Vagina (tissue), 2 donors: ENCODE measurements at places on chromosomes 5 and 9. TPM values are rescaled to one million over a fixed set of nuclear protein-coding genes. Genes with fewer than 3 reads are reported as not detected.

DNA sequence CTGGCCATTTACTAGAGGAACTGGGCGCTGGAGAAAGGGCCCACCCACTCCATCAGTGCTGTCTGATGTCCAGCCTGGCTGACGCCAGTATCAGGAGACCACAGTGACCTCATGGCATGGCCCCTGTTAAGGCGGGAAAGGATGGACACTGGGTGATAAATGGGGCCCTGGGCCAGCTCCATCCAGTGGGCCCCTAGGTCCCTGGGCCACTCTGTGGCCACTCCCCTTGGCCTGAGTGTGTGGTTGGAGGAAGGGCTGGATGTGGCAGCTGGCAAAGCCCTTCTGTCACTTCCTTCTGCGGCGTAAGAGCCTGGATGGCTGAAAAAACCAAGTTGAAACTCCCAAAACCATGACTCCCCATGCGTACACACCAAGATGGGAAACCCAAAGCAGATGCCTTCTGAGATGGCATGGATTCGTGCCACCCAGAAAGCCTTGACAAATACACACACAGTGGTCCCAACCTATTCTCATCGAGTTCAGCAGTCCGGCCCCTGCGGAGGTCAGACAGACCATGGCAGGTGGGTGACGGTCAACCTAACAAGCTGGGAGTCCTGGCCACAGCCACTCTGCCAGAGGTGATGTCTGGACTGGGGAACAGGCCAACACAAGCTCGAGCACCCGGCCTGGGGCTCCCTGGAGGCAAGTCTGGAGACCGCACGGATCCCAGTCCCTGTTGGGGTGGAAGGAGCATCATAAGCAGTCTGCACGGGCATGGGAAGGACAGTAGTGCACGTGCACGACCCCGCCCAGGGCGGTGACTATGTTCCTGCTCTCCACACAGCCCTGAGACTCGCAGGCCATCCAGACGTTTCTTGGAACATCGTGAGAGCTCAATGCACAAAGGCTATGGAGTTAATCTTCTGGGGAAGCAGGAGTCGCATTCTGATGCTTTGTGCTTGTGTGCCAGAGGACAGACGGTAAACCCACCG lies 45.2 kb upstream of the NOTCH1 start:
- no peak for DNase-seq

Gene PCDHAC1
- total RNA-seq: 0.49 TPM

- DNase-seq: no peak
Observed at GRCh38 chr9:86783884-86784283, 163.4 kb downstream of the GAS1 start.

DNA sequence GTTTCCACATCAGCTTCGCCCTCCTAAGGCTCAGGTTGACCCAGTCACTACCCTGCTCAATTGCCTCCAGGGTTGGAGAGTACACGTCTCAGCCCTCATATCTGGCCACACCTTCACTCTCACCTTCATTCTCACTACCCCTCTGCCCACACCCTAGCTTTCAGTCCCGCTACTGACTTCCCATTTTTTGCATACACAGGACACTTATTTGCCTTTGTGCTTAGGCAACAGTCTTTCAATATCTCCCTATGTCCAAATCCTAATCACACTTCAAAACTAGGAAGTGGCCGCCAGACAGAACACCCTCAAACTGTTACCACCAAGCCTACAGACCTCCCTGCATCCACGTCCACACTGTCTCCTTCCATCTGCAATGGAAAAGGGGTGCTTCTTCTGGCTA lies 10.9 kb downstream of the MCTP1 start:
- no peak for DNase-seq

Gene RAI14
- 30.7 TPM for total RNA-seq

Gene AJM1
- 1.2 TPM for total RNA-seq

GRCh38 chr5:5986492-5987178 lies 391.7 kb downstream of the MED10 start:
- DNase-seq: no peak

DNA sequence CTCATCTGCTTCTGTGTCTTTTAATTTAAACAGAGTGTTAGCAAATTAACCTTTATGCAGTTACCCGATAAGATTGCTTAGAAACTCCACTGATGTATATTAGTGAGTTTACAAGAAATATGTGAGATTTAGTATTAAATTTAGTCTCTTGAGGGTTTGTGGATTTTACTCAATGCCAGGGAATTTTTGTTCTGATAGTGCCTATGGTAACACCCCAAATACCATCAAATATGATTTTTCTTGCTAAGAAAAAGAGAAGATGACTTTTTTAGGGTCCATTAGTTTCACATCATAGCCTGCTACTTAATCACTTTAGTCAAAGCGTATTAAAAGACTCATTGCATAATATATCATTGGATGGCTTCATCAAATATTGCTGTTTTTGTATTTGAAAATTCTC lies 224.9 kb downstream of the PCSK5 start:
- no peak for DNase-seq

Gene AIF1L
- 16.2 TPM for total RNA-seq

GRCh38 chr9:81389569-81389993 lies 299.8 kb downstream of the TLE1 start:
- no peak for DNase-seq

Gene KIF27
- 6.1 TPM for total RNA-seq

GRCh38 chr5:168214071-168214470 lies 77.4 kb upstream of the WWC1 start:
- DNase-seq: no peak

DNA sequence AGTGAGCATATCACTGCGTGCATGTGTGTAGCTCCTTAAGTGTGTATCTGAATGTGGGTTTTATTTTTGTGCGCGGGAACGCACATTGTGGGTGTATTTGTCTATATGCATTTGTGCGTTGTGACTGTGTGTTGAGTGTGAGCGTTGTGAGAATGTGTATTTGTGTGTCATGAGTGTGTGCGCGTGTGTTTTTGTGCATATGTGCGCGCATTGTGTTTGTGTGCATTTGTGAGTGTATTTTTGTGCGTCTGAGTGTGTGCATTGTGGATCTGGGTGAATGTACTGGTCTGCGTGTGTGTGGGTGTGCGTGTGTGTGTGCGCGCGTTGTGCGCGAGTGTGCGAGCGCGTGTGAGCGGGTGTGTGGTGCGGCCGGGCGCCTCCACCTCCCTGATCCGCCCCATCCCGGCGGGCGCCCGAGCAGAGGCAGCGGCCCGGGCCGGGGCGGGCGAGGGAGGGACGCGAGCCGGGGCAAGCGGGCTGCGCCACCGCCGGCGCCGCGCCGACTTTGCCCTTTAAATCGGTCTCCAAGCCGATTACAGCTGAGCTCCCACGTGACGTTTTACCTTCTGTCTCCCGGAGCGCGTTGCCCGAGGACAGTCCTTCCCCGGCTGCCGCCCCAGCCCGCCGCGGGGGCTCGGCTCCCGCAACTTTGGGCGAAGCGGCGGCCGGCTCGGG lies at the start of gene RASGRF2:
RASGRF2 (plus strand) TSS at position 596 of the 675 bp plus-strand sequence. CDS start 376 bp downstream, outside the sequence.
- DNase-seq: no peak

Gene C5orf52
- total RNA-seq: not detected

Gene C5orf58
- not detected for total RNA-seq

- DNase-seq: no peak
Observed at GRCh38 chr5:35826554-35826953, 30.1 kb upstream of the IL7R start.

DNA sequence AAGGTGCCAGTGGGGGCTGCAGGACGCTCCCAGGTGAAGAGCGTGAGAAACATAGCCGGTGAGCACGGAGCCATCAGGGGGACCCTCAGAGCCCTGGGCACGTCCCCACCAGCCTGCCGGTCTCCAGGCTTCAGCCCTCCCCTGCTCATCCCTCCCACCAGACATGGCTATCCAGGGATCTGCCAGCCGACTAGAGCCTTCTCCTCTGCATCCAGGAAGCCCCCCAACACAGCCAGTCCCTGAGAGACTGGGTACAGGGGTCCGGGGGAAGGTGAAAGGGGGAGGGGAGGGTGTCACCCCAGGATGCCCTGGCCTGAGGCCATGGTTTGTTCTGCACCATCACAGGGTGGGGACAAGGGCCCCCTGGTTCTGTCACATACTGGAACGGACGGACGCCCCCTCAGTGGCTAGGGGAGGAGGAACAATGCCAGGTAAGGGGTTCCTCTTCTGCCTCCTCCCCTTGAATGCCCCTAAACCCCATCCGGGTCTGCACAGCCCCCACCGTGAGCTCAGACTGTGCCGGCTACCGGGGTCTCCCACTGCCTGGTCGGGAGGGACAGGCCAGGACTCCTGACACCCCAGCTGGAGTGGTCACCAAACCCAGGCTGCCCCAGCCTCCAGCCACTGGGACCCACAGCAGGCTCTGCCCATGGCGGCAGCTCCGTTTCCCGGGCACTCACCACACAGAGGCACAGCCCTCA lies 34.3 kb downstream of the NACC2 start:
- DNase-seq: no peak

Gene GDA
- total RNA-seq: not detected

DNA sequence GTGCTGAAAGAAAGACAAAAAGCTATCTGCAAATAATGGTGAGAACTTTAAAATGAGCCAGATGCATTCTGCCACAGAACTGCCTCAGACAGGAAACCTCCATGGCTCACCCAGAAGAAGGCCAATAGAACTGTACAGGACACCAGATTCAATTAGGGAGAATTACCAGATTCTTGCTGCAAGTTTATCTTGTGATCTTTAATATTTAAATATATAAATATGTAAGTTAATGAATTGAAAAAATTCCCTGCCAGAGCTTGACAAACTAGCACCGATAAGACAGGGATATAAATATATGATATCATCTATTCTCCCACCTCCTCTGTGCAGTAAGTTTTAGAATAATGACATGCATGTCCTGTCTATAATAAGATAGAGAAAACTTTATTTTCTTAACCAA lies 252.8 kb downstream of the PLK2 start:
- DNase-seq: no peak

DNA sequence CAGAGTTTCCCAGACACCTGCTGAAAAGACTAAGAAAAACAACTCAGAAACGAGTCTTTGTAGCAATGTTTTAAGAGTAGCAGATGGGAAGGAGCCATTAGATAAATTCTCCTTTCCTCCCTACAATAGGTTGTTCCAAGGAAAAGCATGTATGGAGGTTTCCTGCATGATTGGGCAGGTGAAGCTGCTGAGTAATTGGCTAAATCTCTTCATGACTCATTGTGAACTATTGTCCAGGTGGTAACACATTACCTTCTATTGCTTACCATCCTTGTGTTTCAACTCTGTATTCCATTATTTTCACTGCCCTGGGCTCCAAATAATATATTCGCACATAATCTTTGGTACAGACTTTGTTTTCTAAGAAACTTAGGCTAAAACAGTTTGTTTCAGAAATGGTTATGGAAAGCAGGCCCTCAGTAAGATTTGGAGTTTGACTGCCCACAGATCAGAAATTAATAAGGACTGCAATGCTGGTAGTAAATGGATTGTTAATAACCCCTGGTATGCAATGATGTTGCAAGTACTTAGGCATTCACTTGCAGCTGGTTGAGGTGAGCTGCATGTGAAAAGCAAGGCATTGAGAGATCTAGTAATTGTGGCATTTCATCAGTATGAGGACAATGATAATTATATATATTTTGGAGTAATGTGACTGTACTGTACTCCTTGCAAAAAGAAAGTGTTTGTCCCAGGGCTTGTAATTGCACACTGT lies 281.4 kb upstream of the VLDLR start:
- DNase-seq: no peak

Gene TLR4
- 9.3 TPM for total RNA-seq

Gene DDX4
- total RNA-seq: not detected

- DNase-seq: no peak
Observed at GRCh38 chr5:176857894-176858273, 41.3 kb downstream of the HK3 start.

- DNase-seq: no peak
Observed at GRCh38 chr9:100111235-100111634, 12.2 kb downstream of the INVS start.

Gene FGFR4
- 12.0 TPM for total RNA-seq

- no peak for DNase-seq
Observed at GRCh38 chr9:111474385-111474784, 9.8 kb downstream of the ECPAS start.

DNA sequence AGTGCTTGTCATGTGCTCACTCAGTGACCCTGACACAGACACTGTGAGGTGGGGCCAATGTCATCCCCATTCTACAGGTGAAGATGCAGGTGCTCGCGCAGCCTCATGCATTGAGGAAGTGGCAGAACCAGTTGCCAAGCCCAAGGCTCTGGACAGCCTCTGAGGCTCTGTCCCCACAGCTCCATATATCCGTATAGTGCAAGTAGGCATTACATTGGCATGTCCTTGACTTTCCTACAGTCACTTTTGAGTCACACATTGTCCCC lies 58.8 kb upstream of the ANGPTL2 start:
- DNase-seq: no peak

DNA sequence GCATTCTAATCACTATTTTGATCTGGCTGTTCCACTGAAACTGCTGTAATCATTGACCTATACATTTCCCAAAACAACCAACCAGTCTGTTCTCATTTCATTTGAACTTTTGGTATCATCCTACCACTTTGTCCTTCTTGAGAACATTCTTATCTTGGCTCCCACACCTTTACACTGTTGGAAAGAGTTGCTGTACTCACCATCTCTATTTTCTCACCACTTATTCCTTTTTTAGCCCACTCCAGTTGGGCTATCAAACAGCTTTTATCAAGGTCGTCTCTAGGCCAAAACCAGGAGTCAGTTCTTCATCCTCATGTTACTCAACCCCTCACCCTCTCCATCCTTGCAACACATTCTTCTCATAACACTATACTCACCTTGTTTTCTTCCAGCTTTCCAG lies 170.1 kb downstream of the KDM4C start:
- no peak for DNase-seq

DNA sequence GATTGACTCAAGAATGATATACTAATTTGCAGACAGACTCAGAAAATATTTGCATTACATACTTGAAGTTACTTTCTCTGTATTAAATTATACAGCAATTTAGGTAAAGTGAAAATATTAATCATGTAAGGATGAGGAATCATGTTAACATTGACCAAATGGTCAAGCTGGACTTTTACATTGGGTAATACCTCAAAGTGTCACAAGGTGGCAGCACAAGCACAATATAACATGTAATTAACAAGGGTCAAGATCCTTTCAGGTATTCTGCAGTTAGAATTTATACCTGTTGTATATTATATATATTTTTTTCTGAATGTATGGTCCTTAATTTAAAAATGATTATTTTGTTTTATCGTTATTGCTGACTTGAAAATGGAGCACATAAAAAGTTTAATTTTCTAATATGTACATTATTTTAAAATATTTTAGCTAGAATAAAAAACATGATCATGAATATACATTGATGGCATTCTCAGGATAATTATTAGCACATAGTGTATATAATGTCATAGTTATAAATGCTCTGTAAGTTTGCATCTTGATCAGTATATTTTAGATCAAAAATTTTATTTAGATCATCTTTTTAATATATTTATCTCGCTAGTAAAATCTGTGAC lies 8.6 kb downstream of the HAPLN1 start:
- no peak for DNase-seq
